ENCODE measurements at places on chromosomes 12 and 14.

GRCh38 chr14:99065551-99065950, 206.4 kb downstream of the BCL11B start:
- DNase-seq, result no peak

DNA sequence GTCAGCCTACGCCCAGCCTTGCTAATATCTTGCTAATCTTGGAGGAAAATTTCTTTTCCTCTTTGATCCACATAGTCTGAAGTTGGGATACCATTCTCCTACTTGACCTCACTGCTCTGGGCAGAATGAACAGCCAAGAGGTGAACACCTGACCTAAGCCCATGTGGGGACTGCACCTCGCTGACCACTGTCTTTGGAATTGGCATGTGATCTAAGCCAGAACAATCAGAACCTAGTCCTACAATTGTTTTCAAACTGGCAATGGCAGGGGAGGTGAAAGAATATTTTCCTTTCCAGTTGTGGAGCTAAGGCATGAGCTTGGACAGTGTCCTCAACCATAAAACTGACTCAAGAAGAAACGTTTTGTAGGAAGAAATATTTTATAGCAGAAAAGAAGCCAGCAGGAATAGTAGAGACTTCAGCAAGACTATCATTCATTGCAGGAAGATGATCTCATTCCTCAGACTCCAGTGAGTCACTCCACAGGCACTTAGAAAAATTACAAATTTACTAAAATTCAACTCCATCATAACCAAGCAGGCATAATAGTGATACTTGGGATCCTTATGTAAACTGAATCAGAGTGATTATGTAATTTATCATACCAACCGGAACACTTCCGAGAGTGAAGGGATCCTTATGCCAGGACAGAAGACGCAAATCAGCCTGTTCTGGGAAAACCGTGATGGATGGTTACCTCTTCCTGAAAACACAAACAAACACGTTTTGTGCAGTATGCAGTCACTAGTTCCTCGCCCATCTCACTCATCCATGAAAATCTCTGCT, 14.7 kb downstream of the PTPRO start:
- no peak for DNase-seq

DNA sequence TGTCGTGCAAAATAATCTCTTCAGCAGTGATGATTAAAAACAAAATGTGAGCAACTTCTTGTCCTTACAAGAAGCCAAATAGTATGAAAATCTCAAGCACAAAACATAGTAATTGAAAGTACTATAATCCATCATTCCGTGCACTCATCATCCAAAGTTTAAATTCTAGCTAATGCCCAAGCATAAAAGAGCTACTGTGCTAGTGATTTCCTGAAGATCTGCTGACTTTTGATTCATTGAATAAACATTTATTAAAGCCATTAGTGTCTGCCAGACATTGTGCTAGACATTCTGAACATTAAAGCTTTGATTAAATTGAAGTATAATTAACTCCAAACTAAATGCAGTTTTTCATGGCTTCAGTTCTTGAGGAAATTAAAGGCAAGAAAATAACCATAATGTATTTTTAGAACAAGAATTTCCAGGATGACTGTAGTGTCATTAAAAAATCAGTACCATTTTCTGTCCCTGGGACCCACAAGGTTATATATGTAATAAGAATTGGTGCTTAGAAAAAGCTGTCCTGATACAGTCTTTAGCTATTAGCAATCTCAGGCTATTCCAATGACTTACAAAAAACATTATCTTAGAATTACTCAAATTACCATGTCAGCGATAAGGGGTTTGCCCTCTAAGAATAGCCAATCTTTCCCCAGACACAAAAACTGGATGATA, 71.7 kb downstream of the CMAS start:
- DNase-seq, result no peak

- peak; percentile 51 for DNase-seq
Observed at GRCh38 chr14:24079491-24080141, 8.3 kb downstream of the CPNE6 start.

DNA sequence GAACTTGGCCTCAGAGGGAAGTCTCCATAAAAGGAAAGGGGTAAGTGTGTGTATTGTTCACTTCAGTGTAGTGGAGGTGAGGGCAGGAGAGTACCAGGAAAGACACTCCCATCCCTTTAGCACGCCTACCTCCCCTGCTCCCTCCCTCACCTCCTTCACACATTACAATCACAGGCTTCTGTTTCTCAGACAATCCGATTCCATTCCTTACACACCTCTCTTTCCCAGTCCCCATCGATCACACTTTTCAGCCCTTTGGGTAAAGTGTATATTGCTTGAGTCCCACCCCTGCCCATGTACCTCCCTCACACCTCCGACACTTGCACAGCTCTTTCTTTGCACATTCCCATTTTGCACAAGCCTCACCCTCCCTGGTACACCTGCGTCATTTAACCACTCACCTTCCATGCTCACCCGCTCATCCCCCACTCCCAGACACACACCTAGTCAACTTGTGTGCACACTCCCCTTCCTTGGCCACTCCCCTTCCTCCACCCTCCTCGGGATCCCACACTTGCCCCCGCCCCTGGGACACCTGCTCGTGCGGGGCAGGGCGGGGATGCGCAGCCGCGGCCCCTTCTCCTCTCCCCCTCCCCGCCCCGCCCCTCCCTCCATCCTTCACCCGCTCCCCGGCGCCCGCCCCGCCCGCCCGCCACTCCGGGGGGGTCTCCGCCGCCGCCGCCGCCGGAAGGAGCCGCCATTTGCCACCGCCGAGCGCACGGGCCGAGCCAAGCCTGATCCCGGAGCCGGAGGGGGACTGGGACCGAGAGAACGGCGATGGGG, at the start of gene MARCHF9:
MARCHF9 (plus strand) TSS at position 693 of the 783 bp plus-strand sequence. CDS start 426 bp downstream, outside the sequence.
- DNase-seq, result peak; percentile 63

DNA sequence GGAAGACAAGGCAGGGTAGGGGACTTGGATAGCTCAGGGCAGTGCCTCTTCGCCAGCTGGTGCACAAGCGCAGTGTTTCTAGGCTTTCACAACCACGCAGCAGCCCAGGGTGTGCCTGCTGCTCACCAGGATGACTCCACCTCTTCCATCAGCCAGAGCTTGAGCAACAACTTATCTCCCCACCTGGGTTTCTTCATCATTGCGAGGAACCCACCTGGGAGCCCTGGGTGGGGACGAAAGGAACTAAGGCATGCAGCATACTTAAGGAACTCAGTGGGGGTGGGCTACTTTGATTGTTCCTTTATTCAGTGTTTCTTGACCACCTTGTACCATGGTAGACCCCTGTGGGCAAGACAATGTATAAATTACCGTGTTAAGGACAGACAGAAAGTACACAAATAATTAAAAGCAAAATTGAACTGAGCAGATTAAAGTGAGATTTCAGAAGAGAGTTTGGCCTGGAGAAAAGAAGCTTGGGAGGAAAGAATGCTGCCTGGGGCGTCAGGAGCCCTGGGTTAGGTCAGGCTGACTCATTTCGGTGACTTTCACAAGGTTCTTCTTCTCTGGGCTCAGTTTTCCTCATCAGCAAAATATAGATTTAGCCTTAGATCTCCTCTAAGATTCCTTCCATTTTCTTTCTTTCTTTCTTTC, 22.9 kb downstream of the KRT18 start:
- DNase-seq, result no peak

DNA sequence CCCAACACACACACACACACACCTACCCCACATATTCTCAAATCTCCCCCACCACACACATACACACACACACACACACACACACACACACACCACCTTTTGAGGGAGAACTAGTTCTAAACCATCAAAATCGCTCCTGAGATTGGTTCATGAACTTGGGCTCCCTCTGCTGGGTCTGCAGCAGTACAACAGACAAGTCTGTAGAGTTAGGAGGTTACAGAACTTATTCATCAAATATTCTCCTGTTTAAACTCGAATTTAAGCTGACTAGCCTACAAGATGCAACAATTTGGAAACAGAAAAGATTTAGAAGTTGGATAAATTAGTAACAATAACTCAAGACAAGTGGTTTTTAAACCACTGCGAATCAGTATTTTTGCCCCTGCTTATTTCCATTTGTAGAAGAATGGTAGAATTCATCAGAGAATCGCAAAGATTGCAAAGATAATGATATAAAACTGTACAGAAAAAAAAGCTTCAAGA, 136.4 kb upstream of the USP15 start:
- DNase-seq, result peak; percentile 23

All from HL-60 (cell line).